Muscle of leg (tissue), 16 donors: ENCODE measurements at places on chromosomes 2 and 18. TPM values are rescaled to one million over a fixed set of nuclear protein-coding genes. Genes with fewer than 3 reads are reported as not detected.
A peak's percentile ranks its signal among the peaks of the same experiment; 100 is the strongest.

- H3K36me3 ChIP-seq: no peaks in the 10 kb centered on the region
- H3K4me1 ChIP-seq: peaks cover 4% of the 10 kb centered on the region
- peaks cover 8% of the 10 kb centered on the region for H3K27me3 ChIP-seq
- no peak overlapping the region for H3K4me3 ChIP-seq
- no peak for DNase-seq
Measured at GRCh38 chr2:227876300-227876801, 4.9 kb downstream of the DAW1 start.

DNA sequence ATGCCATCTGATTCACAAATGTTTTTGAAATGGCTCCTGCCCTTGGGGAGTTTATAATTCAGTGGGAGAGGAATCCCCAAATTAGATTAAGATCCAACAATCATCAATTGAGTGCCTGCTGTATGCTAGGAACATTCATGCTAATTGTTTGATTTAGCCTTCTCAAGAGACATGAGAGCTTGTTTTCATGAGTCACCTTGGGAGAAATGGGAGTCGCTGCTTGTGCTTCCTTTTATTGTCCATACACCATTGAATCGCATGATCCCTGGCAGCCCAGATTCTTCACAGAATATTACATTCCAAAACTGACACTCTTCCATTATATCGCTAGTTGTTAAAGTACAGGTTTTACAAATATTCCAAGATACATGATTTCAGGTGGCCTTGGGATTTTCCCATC, 106.0 kb upstream of the MAP3K20 start:
- H3K27me3 ChIP-seq: peaks cover 3% of the 10 kb centered on the region
- DNase-seq: no peak
- no peak overlapping the region for H3K4me3 ChIP-seq
- H3K27ac ChIP-seq: no peak overlapping the region
- peaks cover 15% of the 10 kb centered on the region for H3K4me1 ChIP-seq

GRCh38 chr2:219995399-219995798, 368.0 kb downstream of the SLC4A3 start:
- peaks cover 14% of the 10 kb centered on the region for H3K4me1 ChIP-seq
- H3K4me3 ChIP-seq: no peak overlapping the region
- no peak overlapping the region for H3K27ac ChIP-seq
- no peak for DNase-seq
- peaks cover 2% of the 10 kb centered on the region for H3K27me3 ChIP-seq

DNA sequence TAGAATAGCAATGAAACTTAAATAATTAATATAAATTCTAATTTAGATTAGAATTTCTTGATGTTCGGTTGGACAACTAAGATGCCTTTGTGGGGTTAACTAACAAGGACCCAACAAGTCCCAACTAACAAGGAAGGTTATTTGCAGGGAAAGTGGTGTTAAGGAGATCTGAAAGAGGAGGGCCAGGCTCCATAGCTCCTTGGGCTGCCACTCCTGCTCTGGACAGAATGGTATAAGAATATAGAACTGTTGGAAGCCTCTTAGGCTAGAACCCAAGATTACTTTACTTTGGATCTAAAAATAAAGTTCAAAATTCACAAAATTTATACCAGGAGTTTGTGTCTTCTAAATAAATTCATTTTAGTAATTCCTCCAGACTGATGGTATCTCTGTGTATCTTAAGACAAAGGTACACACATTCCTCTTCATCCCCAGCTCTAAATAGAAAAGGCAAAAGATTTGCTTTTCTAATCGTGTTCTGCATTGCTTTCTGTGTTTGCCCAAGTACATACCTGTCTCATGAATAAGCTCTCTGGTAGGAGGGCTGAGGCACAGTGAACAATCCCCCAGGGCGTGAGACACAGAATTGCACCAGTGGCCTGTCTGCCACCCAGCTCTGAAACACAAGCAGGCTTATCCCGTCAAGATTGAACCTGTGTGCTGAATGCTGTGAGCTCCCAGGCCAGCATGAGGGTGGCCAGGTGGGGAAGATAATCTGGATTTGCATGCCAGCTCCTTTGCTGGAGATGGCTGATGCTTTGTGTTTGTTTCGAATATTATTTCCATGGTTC, 176.0 kb downstream of the ACKR3 start:
- H3K4me3 ChIP-seq: no peak overlapping the region
- peaks cover 21% of the 10 kb centered on the region for H3K4me1 ChIP-seq
- H3K27me3 ChIP-seq: no peaks in the 10 kb centered on the region
- DNase-seq: no peak
- no peak overlapping the region for H3K27ac ChIP-seq

- no peak for DNase-seq
- H3K4me1 ChIP-seq: no peaks in the 10 kb centered on the region
- no peaks in the 10 kb centered on the region for H3K36me3 ChIP-seq
- no peak overlapping the region for H3K4me3 ChIP-seq
Measured at GRCh38 chr2:69625078-69625795, 18.3 kb downstream of the AAK1 start.

GRCh38 chr18:14908541-14908940, 160.6 kb downstream of the ANKRD30B start:
- H3K4me1 ChIP-seq: no peaks in the 10 kb centered on the region
- no peak for DNase-seq
- H3K27me3 ChIP-seq: no peaks in the 10 kb centered on the region
- no peaks in the 10 kb centered on the region for H3K36me3 ChIP-seq

DNA sequence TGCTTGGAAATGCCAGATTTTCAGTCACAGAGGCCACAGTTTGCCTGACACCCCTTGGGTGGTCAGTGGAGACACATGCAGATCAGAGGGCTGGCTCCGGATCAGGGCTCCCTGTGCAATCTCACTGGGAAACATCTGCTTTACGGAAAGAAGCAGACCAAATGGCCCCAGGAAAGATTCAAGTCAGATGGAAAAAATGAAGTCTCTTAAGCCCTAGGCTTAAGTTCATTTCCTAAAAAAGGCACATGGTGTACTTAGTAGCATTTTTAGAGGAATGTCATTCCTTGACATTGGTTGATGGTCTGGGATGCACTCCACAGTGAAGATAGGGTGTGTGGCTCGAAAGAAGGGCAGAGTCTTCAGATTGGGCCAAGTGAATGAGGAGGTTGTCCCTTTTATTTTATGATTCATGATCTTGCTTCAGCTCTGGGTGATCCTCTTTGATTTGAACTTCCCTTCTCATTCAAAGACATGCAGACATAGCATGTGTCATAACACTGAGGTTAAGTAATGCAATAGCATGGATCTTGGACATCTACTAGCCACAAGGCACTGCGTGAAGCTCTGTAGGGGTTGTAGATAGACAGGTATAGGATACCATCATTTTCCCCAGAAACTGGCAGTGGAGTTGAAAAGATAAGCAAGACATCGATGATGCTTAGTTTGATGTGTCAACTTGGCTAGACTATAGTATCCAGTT, 56.5 kb downstream of the KCNE4 start:
- H3K27ac ChIP-seq: no peak overlapping the region
- peak; percentile 85 for DNase-seq
- peaks cover 2% of the 10 kb centered on the region for H3K4me1 ChIP-seq
- H3K27me3 ChIP-seq: no peaks in the 10 kb centered on the region
- H3K4me3 ChIP-seq: no peak overlapping the region
- H3K36me3 ChIP-seq: no peaks in the 10 kb centered on the region

DNA sequence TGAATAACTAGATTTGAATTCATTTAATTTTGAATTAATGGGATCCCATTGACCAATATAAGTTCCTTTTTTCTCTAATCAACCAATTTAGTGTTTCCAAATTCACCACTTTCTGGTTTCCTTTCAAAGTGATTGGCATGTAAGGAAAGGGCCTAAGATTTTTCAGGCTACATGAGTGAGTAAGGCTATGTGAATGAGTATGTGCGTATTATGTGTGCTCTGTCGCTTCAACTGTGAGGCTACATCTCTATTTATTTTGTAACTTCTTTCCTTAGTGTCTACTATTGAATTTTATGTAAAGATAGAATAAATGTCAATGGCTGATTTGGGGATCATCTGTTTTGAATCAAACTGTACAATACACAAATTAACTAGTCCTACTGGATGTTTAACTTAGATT, 110.6 kb downstream of the ABCA12 start:
- H3K27me3 ChIP-seq: no peaks in the 10 kb centered on the region
- H3K4me3 ChIP-seq: no peak overlapping the region
- H3K27ac ChIP-seq: no peak overlapping the region
- no peaks in the 10 kb centered on the region for H3K4me1 ChIP-seq
- DNase-seq: no peak

DNA sequence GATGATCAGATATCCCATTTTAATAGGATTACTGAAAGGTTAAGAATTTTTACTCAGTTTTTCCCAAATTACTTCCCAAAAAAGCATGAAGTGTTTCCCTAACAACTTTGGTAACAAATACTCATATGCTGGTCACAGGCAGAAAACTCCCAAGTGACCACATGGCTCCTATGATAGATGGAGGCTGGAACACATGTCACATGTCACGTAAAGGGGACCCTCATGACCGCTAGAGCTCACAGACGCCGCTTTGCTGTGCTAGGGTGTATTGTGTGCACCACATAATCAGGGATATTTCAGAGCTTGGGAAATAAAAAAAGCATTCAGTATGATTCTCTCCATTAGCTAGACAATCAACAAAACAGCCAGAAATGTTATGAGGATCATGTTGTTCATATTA, 228.2 kb downstream of the TMEM163 start:
- no peaks in the 10 kb centered on the region for H3K36me3 ChIP-seq
- no peak overlapping the region for H3K27ac ChIP-seq
- no peak overlapping the region for H3K4me3 ChIP-seq
- H3K27me3 ChIP-seq: no peaks in the 10 kb centered on the region

DNA sequence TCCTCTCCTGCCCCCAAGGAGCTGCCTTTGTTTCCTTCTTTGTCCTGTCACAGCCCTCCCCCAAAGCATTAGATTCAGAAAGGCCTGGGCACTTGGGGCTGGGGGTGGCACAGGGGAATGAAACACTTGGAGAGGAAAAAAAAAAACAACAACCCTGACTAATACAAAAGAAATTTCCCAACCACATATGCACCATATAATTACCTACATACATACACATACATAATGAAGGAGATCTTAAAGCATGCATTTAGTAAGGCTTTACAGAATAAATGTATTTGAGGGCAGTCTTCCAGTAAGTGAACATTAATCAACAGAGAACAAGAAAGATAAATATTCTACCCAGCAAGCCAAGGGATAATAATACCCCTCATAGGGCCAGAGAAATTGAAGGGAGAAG, 70.0 kb upstream of the PPP1CB start:
- no peaks in the 10 kb centered on the region for H3K27me3 ChIP-seq
- peak overlapping the region; percentile 6 for H3K27ac ChIP-seq
- H3K4me3 ChIP-seq: no peak overlapping the region
- DNase-seq: no peak
- H3K36me3 ChIP-seq: no peaks in the 10 kb centered on the region

GRCh38 chr2:29311458-29311857, 196.2 kb downstream of the CLIP4 start:
- H3K4me3 ChIP-seq: no peak overlapping the region
- no peaks in the 10 kb centered on the region for H3K4me1 ChIP-seq
- peaks cover 9% of the 10 kb centered on the region for H3K27me3 ChIP-seq
- no peak for DNase-seq
- H3K36me3 ChIP-seq: no peaks in the 10 kb centered on the region

GRCh38 chr18:55790296-55790695, 202.3 kb upstream of the TCF4 start:
- DNase-seq: no peak
- peaks cover 6% of the 10 kb centered on the region for H3K4me1 ChIP-seq
- no peak overlapping the region for H3K4me3 ChIP-seq
- H3K27me3 ChIP-seq: no peaks in the 10 kb centered on the region

- DNase-seq: no peak
- H3K4me3 ChIP-seq: no peak overlapping the region
- H3K27ac ChIP-seq: no peak overlapping the region
- H3K27me3 ChIP-seq: no peaks in the 10 kb centered on the region
- peaks cover 4% of the 10 kb centered on the region for H3K4me1 ChIP-seq
Measured at GRCh38 chr2:241983571-241984270, 114.2 kb downstream of the RTP5 start.

- H3K27me3 ChIP-seq: no peaks in the 10 kb centered on the region
- peaks cover 6% of the 10 kb centered on the region for H3K36me3 ChIP-seq
- H3K4me1 ChIP-seq: peaks cover 17% of the 10 kb centered on the region
- DNase-seq: no peak
- no peak overlapping the region for H3K4me3 ChIP-seq
- no peak overlapping the region for H3K27ac ChIP-seq
Measured at GRCh38 chr2:218785103-218785502, 3.2 kb downstream of the CYP27A1 start.

- DNase-seq: no peak
- no peak overlapping the region for H3K27ac ChIP-seq
- no peaks in the 10 kb centered on the region for H3K4me1 ChIP-seq
- no peak overlapping the region for H3K4me3 ChIP-seq
Measured at GRCh38 chr2:161119483-161119882, 40.7 kb upstream of the TANK start.

GRCh38 chr2:34070196-34070595, 471.1 kb upstream of the FAM98A start:
- no peak overlapping the region for H3K4me3 ChIP-seq
- H3K27me3 ChIP-seq: no peaks in the 10 kb centered on the region
- no peak overlapping the region for H3K27ac ChIP-seq
- DNase-seq: no peak
- no peaks in the 10 kb centered on the region for H3K4me1 ChIP-seq

- no peaks in the 10 kb centered on the region for H3K27me3 ChIP-seq
- H3K4me1 ChIP-seq: no peaks in the 10 kb centered on the region
- DNase-seq: no peak
- no peak overlapping the region for H3K4me3 ChIP-seq
Measured at GRCh38 chr2:5019324-5019723, 672.9 kb upstream of the SOX11 start.

GRCh38 chr18:45686891-45687611, 36.9 kb upstream of the SLC14A1 start:
- no peak overlapping the region for H3K4me3 ChIP-seq
- H3K27ac ChIP-seq: no peak overlapping the region
- no peaks in the 10 kb centered on the region for H3K27me3 ChIP-seq
- DNase-seq: peak; percentile 39

DNA sequence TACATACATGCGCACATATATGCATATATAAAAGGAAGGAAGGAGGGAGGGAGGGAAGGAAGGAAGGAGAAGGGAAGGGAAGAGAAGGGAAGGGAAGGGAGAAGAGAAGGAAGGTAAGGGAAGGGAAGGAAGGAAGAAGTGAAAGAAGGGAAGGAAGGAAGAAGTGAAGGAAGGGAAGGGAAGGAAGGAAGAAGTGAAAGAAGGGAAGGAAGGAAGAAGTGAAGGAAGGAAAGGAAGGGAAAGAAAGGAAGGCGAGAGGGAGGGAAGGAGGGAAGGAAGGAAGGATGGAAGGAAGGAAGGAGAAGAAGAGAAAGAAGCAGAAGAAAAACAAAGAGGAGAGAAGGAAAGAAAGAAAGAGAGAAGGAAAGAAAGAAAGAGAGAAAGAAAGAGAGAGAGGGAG, 16.9 kb downstream of the COL6A3 start:
- H3K27me3 ChIP-seq: no peaks in the 10 kb centered on the region
- H3K4me1 ChIP-seq: peaks cover 3% of the 10 kb centered on the region
- no peak for DNase-seq
- peaks cover 12% of the 10 kb centered on the region for H3K36me3 ChIP-seq

GRCh38 chr2:73536133-73536840, 105.9 kb downstream of the NAT8 start:
- no peaks in the 10 kb centered on the region for H3K4me1 ChIP-seq
- DNase-seq: peak; percentile 6
- no peak overlapping the region for H3K27ac ChIP-seq
- no peak overlapping the region for H3K4me3 ChIP-seq

The RFX8 gene
- 1.9 TPM for total RNA-seq

The DSC1 gene
- total RNA-seq: under 0.01 TPM

The GPD2 gene
- 20.7 TPM for total RNA-seq

The HOXD12 gene
- not detected for total RNA-seq

The SPHKAP gene
- 26.2 TPM for total RNA-seq

The DUSP2 gene
- total RNA-seq: 5.7 TPM

The ASAP2 gene
- 12.1 TPM for total RNA-seq

The CCDC150 gene
- total RNA-seq: 4.6 TPM

The GALNT5 gene
- total RNA-seq: 9.6 TPM

The OSR1 gene
- 11.6 TPM for total RNA-seq

The POTEJ gene
- total RNA-seq: 0.04 TPM

The NCKAP5 gene
- total RNA-seq: 4.7 TPM

The ADAM23 gene
- 4.1 TPM for total RNA-seq

The DSG4 gene
- total RNA-seq: not detected
